Activated CD4-positive, alpha-beta T cell treated with anti-CD3 and anti-CD28 coated beads, Interleukin-2, amount 10 ng/mL, durations not matched to agents 7 days and 5 days (primary cell): ENCODE measurements at places on chromosomes 1 and 21. TPM values are rescaled to one million over a fixed set of nuclear protein-coding genes. Genes with fewer than 3 reads are reported as not detected.
A peak's percentile ranks its signal among the peaks of the same experiment; 100 is the strongest.

DNA sequence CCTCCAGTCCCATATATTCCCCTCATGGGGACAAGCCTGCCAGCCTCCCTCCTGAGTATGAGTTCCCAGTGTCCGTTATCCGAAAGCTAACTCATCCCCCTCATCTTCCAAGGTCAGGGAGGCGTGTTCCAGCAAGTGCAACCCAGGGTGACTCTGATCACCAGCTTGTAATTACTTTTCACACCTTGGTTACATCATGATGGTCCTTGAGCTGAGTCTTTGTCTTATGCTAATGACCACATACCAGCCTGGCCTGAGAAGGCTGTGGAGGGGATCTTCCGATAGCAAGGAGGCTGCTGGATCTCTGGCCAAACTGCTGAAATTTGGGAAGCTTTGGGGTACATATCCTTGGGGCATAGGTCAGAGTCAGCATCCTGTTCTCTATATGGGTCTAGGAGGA lies 99.6 kb downstream of the DDX20 start:
- H3K36me3 ChIP-seq, result no peaks in the 10 kb centered on the region
- H3K27ac ChIP-seq, result no peak overlapping the region
- H3K4me3 ChIP-seq, result no peak overlapping the region
- no peaks in the 10 kb centered on the region for H3K4me1 ChIP-seq
- peaks cover 13% of the 10 kb centered on the region for H3K27me3 ChIP-seq

DNA sequence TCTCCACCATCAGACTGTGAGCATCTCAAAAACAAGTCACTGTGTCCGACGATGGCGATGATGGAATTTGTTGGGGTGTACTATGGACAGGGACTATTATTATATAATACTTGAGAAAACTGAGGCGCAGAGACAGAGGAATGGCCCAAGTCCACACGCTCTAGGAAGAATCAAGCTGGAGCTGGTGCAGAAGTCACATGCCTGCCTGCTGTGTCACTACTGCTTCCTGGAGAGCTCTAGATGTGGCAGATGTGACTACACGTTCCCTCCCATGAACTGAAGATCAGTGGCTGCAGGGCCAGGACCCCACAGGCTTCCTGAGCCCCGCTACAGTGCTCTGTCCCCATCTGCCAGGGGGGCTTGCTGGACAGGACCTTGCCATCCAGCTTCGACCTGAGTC lies 56.9 kb downstream of the TRABD2B start:
- no peak for DNase-seq
- peaks cover 7% of the 10 kb centered on the region for H3K27me3 ChIP-seq
- no peak overlapping the region for H3K27ac ChIP-seq
- H3K36me3 ChIP-seq, result no peaks in the 10 kb centered on the region

DNA sequence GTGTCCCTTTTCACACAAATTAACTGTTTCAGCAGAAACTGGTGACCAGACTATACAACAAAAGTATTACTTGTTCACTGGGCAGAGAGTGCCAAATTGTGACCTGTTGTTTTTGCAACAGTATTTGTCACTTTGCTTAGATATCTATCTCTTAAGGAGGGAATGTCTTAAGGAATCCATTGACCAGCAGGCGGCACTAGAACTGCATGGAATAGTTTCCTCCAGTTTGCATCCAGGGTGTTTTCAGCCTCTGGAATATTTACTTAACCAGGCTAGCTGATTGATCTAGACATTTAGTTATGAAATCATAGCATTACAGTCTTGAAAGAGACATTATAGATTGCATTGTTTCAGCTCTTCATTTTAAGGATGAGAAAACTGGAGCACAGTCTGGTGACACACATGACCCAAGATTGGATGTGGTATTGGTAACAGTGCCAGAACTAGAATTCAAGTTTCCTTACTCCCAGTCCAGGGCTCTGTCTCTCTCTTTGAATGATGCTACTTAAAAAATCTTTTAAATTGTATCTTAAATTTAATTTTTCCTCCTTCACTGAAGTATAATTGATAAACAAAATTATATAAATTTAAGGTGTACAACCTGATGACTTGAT lies 16.9 kb downstream of the RPTN start:
- peak; percentile 10 for DNase-seq
- no peaks in the 10 kb centered on the region for H3K36me3 ChIP-seq
- H3K4me1 ChIP-seq, result no peaks in the 10 kb centered on the region
- peaks cover 45% of the 10 kb centered on the region for H3K27me3 ChIP-seq

Gene OR6K3
- not detected for total RNA-seq

Gene CHI3L2
- 56.0 TPM for total RNA-seq

Gene LEPR
- total RNA-seq, result 2.2 TPM
